ENCODE measurements at places on chromosomes 16 and 17.

DNA sequence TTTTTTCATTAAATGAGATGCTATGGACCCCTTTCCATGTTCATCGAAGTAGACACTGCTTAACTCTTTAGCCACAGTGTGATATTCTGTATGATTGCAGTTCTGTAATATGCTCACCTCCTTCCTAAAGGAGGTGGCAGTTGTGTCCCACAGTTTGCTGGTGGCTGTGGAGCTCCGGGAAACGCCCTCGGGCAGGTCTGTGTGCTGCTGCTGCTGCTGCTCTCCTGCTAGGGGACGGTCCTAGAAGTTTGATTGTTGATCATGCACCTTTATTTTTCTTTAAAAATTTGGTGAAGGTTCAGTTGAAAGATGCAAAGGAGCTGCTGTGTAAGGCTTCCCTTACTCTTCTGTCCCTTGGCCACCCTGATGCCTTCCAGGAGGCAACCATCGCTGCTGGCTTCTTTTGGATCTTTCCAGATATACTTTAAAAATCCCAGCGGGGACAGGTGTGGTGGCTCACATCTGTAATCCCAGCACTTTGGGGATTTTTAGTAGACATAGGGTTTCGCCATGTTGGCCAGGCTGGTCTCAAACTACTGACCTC, 8.4 kb upstream of the CLEC18A start:
- 0 out of 2 replicates have a peak, but pooled peaks cover 3% of the 10 kb centered on the region for H3K36me3 ChIP-seq
- no peaks in the 10 kb centered on the region for H3K4me1 ChIP-seq
- H3K27ac ChIP-seq: no peak overlapping the region
- no peak for DNase-seq

GRCh38 chr17:63848834-63849689, 6.6 kb upstream of the SMARCD2 start:
- no peak overlapping the region for H3K27ac ChIP-seq
- H3K27me3 ChIP-seq: no peaks in the 10 kb centered on the region
- peaks cover 5% of the 10 kb centered on the region for H3K4me1 ChIP-seq

DNA sequence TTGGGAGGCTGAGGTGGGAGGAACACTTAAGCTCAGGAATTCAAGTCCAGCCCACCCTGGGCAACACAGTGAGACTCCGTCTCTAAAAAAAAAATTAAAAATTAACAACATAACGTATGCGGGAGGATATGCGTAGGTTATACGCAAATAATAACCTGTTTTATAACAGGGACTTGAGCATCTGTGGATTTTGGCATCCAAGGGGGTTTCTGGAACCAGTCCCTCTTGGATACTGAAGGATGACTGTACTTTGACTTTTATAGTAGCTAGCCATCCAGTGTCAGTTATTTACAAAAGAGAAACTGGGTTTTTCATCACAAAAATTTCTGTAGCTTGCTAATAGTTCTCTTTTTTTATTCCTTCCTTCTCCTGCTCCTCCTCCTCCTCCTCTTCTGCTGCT, 64.5 kb downstream of the TNRC6C start:
- no peak overlapping the region for H3K27ac ChIP-seq
- H3K27me3 ChIP-seq: no peaks in the 10 kb centered on the region
- no peaks in the 10 kb centered on the region for H3K4me1 ChIP-seq

- no peaks in the 10 kb centered on the region for H3K27me3 ChIP-seq
- no peak overlapping the region for H3K4me3 ChIP-seq
- H3K4me1 ChIP-seq: peaks cover 18% of the 10 kb centered on the region
- peaks cover 35% of the 10 kb centered on the region for H3K36me3 ChIP-seq
- H3K27ac ChIP-seq: no peak overlapping the region
These were observed 26.3 kb downstream of the VPS53 start for GRCh38 chr17:688100-688989.

Data from RWPE2 (cell line).